ENCODE measurements at places on chromosomes 6 and 20. TPM values are rescaled to one million over a fixed set of nuclear protein-coding genes. Genes with fewer than 3 reads are reported as not detected.

The XKR7 gene
- 0.43 TPM for polyA plus RNA-seq

DNA sequence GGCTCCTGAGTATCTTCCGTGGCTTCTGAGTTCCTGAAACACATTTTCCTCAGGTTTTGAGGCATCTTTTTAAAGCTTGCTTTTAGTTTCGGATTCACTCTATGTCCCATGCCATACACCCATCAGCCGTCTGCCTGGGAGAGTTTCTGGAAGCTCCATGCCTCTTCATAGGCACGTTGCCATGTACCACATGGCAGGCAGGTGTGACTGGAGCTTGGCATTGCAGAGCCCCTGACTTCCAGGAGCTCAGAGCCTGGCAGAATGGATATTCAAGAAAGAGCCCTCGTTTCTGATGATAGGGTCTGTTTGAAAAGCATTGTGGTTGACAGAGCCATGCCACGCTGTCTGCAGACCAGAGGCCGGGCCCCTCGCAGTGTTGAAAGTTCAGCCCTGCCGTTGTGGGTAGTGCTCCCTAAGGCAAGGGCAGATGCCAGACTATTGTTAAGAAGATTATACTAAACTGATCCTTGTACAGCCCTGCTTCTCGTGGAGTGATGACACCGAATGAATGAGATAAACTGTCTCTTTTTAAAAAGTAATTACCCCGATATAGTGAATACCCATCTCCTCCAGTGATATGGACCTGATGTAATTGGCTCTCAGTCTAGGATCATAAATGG lies 100.0 kb downstream of the RPP40 start:
- H3K4me3 ChIP-seq: no peak overlapping the region
- DNase-seq: no peak
- H3K27ac ChIP-seq: no peak overlapping the region
- no peaks in the 10 kb centered on the region for H3K27me3 ChIP-seq
- H3K4me1 ChIP-seq: peaks cover 51% of the 10 kb centered on the region
- peaks cover 14% of the 10 kb centered on the region for H3K36me3 ChIP-seq

GRCh38 chr20:57498425-57499400 lies 26.2 kb downstream of the CTCFL start:
- H3K27ac ChIP-seq: no peak overlapping the region
- peaks cover 44% of the 10 kb centered on the region for H3K27me3 ChIP-seq
- peak overlapping the region; percentile 55 for H3K4me3 ChIP-seq
- H3K4me1 ChIP-seq: peaks cover 44% of the 10 kb centered on the region

The MCCD1 gene
- polyA plus RNA-seq: not detected

DNA sequence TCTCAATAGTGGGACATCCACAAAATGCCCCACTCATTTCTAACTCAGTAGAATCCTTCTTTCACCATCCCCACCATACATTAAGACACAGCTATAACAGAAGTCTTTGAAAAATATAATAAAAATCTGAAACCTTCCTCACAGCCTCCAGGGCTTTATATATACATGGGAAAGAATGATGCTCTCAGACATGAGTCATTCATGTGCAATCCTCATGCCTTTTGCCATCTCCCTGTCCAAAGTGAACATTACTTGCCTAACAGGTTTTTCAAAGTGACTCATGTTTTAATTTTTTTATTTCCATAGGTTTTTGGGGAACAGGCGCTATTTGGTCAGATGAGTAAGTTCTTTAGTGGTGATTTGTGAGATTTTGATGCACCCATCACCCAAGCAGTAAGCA lies 162.7 kb downstream of the RALGAPA2 start:
- no peak overlapping the region for H3K4me3 ChIP-seq
- no peak overlapping the region for H3K27ac ChIP-seq
- H3K36me3 ChIP-seq: peaks cover 85% of the 10 kb centered on the region
